ENCODE measurements at places on chromosomes 6 and 20.

DNA sequence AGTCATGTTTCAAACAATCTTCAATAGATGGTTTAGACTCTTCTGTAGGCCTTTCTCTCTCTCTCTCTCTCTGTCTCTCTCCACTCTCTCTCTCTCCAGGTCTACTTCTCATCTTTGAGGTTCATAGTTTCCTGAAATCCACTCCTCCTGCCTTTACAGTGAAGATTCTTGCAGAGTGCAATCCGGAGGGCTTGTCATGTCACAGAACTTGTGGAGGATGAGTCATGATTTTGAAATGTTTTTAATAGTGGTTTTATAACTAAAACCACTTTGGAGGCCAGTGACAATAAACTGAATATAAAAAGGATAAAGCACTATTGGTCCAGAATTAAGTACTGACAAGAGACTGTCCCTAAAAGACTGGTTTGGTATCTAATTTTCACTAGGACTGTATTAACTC lies 156.3 kb downstream of the KIF6 start:
- DNase-seq, result no peak

DNA sequence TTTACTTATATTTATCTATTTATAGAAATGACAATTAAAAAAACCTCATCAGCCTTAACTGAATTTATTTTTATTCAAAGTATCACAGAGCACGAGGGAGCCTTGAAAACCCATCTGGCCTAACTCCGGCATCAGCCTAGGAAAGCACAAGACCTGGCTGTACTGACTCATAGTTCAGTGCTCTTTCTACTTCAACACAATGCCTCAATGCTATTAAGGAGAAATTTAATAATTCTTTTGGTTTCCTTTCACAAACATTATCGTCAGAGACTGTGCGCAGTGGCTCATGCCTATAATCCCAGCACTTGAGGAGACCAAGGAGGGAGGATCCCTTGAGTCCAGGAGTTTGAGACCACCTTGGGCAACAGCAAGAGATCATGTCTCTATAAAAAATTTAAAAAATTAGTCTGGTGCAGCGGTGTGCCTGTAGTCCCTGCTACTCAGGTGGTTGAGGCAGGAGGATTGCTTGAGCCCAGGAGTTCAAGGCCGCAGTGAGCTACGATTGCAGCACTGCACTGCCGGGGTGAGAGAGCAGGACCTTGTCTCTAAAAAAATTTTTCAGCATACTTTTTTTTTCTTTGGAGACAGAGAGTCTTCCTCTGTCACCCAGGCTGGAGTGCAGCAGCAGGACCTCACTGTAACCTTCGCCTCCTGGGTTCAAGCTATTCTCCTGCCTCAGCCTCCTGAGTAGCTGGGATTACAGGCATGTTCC lies 1.9 kb upstream of the SASH1 start:
- DNase-seq, result no peak

- no peak for DNase-seq
These were observed 717 bp upstream of the ASF1A start for GRCh38 chr6:118893064-118893806.

DNA sequence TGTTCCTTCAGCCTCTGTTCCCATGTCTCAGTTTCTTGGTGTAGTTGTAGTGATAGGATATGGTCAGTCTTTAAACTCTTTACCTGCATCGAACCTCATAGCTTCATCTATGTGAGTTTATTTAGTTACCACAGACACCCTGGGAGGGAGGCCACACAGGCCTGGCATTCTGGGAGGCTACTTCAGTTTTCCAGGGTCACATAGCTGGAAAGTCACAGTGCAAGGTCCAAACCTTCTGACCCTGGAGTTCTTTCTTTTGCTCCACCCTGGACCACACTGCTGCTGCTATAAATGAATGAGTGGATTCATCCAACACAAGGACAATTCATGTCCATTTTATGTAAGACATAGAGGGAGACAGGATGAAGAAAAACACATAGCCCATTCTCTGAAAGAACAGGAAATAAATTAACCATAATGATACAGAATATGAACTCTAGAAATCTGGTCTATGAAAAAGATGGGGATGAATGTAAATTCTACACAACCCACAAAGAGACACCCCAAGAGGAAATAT lies 60.8 kb downstream of the LAMA4 start:
- no peak for DNase-seq

GRCh38 chr6:114355300-114355699 lies 12.5 kb upstream of the HS3ST5 start:
- no peak for DNase-seq

- DNase-seq, result no peak
These were observed 125.5 kb downstream of the ELOVL4 start for GRCh38 chr6:79821859-79822258.

DNA sequence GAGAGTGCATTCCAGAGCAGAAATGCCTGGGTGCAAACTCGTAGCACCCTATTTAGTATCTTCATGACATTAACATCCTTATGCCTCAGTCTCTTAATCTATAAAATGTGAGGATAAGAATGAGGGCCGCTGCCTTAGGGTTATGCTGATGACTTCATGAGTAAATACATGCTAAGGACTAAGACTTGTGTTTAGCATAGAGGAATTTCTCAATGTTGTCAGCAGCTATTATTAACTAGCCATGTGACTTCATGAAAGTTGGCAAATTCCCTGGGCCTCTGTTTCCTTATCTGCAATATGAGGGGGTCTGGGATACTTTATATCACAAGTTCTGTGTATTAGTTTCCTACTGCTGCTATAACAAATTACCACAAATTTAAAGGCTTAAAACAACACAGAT lies 108.1 kb upstream of the RIPOR2 start:
- DNase-seq, result no peak

- no peak for DNase-seq
These were observed 26.2 kb upstream of the SLC35D3 start for GRCh38 chr6:136895901-136896300.

- DNase-seq, result no peak
These were observed 81.6 kb upstream of the PMEPA1 start for GRCh38 chr20:57791178-57791962.

All from NCI-H510A (cell line).